CMK (cell line): ENCODE measurements at places on chromosomes 1 and 21.

GRCh38 chr1:53681977-53682685 is 56.8 kb downstream of the GLIS1 start:
- DNase-seq = no peak

DNA sequence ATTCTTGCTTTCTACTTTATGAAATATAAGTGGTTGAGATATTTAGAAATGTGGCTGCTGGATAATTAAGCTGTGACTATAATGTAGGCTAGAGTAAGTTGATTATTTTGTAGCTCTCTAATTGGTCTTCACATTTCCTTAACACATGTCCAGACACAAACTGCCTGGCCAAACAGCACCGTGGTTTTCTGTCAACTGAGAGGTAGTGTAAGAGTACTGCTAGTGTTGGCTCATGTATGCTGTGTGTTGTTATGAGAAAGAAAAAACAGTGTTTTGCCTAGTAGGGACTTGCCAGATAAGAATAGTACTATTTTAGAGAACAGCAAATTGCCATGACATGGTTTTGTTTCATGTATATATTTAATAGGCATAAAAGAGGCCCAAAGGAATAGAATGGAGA is 37.1 kb downstream of the TMED5 start:
- no peak for DNase-seq

DNA sequence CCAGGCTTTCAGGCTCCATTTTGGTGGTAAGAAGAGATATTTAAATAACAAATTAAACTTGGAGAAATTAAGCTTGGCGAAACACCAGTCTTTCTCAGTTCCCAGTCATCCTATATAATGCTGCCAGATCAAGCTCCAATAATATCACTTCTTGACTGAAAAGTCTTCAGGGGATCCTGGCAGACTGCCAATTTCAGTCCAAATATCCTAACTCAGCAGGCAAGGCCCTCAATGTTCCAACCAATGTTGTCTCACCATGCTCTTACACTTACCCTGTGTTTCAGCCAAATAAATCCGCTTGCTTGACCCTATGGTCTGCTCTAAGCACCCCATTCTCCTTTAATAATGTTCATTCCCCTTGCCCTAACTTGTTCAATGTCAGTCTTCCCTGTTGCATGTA is 39.9 kb upstream of the BCL10 start:
- DNase-seq = no peak

GRCh38 chr1:108199201-108199691 is 897 bp downstream of the SLC25A24 start:
- no peak for DNase-seq

GRCh38 chr1:82586473-82586872 is 785.7 kb downstream of the ADGRL2 start:
- DNase-seq = no peak

DNA sequence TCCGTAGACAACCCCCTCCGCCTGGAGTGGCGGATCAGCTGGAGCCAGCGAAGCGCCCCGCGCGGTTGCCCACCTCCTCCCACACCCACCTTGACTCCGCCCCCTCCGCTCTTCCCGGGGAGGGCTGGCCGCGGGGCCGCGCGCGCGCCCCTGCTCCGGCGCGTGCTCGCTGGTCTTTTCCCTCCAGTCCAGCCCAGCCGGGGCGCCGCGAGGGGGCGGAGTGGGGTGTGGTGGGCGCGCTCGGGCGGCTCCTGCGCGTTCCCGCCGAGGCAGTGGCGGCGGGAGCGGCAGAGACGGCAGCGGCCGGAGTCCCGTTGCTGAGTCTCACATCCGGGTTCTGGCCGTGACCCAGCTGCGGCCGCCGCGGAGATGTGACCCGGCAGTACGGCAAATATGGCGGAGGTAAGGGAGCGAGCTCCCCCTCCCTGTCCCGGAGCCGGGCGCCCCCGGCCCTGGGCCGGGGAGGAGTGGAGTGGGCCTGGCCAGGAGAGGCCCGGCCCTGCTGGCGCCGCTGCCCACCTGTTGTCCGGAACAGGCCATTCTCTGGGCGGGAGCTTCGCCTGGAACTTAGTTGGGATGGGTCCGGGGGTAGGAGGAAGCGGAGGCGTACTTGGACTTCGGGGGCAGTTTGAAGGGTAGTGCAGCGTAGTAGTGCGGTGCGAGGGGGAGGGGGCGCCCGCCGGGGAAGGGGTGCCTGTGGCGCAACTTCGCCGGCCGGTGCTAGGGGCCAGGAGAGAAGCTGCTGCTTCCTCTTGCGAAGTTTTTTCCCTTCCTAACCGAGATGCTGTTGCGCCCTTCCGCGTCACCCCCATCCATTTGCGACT is 5.4 kb downstream of the MIER1 start:
- DNase-seq = peak; percentile 82

DNA sequence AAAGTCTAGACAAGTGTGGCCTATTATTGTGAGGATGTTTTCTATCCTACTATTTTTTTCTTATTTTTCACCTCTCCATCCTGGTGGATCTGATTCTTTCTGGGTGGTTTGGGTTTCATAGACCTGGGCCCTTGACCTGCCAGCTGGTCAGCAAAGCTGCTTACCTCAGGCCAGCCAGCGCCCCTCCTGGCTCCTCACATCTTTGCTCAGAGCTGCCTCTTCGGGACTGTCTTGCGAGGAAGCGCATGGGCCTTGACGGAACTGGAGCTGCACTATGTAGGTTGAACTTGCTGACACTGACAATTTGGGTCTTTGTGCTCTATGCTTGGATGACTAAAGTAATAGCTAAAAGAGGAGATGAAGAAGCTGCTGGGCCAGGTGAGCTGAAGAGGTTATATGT is 138.5 kb upstream of the SYT6 start:
- DNase-seq = no peak

DNA sequence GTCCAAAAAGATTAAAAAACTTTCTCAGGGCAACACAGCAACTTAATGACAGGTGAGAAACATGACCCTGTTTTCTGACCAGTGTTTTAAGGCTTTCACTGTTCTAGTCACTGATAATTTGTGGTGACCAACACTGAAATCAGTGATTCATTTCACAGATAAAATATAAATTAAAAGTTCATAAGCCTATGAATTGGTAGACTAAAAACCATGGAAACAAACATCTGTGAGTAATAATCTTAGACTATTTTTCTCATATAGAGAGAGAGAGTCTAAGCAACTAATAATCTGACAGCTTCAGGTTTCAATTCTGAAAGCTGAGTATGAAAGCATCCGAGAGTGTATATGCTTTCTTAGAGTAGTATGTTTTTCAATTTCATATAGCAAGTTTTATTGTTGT is 536.9 kb downstream of the ADGRL2 start:
- no peak for DNase-seq
